Hematopoietic multipotent progenitor cell treated with erythropoietin and hydrocortisone succinate and interleukin-3 and kit ligand, for 4 days (in vitro differentiated cells): ENCODE measurements at places on chromosomes 6 and 20.

GRCh38 chr6:55443238-55444134, 116.2 kb downstream of the GFRAL start:
- no peak for DNase-seq

GRCh38 chr6:149093643-149094042, 223.9 kb upstream of the TAB2 start:
- DNase-seq = no peak

GRCh38 chr6:54722328-54722727, 124.2 kb upstream of the FAM83B start:
- DNase-seq = no peak

- DNase-seq = peak; percentile 78
Measured at GRCh38 chr6:25312703-25313102, 33.5 kb downstream of the CARMIL1 start.

DNA sequence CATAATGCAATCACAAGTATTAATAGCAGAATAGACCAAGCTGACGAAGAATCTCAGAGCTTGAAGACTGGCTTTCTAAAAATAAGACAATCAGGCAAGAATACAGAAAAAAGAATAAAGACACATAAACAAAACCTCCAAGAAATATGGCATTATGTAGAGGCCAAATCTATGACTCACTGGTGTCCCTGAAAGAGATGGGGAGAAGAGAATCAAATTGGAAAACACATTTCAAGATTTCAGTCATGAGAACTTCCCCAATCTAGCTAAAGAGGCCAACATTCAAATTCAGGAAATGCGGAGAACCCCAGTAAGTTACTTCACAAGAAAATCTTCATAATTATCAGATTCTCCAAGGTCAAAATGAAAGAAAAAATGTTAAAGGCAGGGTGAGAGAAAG, 69.0 kb upstream of the PDE7B start:
- no peak for DNase-seq

DNA sequence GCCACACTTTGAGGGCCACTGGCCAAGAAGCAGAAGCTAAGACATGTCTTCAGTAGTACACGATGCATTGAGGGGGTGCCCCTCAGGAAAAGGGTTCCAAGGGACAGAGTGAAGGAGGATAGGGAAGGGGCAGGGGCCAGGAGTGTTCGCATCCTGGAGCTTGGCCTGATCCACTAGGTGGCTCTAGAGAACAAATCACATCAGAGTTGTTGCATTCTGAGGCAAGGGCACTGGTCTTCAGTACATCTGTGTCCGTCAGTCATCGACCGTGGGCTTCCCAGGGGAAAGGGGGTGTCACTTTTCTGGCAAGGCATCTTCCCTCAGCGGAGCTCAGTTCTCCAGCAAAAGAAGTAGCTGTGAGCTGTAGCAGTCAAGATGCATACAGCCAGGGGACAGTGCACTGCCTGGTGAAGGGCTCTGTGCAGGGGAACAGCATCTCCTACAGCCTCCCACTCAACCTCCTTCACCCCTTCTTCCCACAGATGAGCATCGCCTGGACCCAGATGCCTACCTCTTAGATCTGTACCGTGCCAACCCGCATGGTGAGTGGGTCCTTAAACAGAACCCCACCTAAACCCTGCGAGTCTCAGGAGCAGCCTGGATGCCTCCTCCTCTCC, 47.8 kb downstream of the ARHGAP40 start:
- DNase-seq = peak; percentile 48

GRCh38 chr6:86856937-86857563, 80.3 kb upstream of the HTR1E start:
- peak; percentile 59 for DNase-seq

GRCh38 chr6:117018771-117019170, 141.7 kb downstream of the RFX6 start:
- DNase-seq = no peak

DNA sequence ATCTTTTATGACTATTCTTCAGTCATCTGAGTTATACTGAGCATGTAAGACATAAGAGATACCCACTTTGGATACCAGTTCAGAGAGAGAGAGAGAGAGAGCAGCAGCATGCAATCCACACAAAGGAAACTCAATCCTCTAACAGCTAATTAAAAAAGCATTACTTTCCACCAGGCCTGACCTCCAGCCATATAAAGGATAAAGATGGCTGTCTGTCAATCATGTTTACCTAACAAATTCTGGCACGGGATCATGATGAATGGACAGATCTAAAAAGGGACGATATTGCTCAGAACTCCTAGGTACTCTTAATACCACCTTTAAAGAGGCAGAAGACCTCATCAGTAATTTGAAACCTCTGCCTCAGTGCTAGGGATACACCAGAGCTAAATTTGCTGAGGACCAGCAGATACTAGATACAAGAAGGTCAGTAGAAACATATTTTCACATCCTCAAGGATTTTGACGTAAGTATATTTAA, 159.2 kb downstream of the RPS12 start:
- no peak for DNase-seq

DNA sequence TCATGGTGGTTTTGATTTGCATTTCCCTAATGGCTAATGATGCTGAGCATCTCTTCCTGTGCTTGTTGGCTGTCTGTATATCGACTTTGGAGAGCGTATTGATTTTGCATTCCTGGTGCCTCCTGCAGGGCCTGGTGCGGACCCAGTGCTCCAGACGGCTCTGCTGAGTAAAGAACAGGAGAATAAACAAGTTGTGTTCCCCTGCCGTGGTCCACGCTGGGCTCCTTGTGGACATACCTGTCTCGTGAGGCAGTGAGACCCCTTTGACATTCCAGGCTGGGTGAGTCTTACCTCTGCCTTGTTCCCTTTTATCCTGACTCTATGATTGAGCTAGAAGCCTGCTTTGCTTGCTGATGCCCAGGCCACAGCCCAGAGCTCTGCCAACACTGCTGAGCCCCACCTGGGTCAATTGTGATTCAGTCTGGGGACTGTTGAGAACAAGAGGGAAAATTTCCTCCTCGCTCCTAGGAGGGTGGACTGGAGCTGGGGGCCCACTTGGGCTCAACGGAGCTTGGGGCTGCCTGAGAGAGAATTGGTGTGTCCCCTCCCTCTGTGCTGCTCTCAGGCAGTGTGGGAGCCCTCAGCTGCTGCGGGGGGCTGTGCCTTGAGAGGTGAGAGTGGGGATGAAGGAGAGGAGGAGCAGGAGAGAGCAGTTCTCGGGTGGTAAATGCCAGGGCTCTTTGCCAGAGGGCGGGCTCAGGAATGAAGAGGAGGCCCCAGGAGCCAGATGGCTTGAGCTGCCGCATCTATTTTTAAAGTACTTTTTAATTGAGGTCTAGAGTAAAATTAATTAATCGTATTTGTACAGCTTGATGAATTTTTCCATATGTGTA, 43.7 kb upstream of the PMEPA1 start:
- no peak for DNase-seq

DNA sequence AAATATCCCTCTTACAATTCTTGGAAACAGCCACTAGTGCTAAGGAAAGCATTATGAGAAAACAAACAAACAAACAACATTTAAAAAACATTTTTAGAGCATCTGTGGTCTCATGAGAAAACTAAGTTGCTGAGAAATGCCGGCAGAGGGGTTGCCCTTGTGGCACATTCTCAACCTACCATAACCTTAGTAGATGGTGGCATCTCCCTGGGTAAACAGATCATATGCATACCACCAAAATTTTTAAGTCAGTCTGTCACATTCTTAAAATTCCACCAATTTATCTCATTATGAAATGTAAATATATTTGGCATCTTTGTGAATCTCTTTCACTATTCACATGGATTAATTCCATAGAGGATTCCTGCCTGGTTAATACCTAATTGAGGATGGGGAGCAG, 575.7 kb upstream of the MARCKS start:
- no peak for DNase-seq

- DNase-seq = no peak
Measured at GRCh38 chr6:56406276-56407269, 159.2 kb upstream of the COL21A1 start.

DNA sequence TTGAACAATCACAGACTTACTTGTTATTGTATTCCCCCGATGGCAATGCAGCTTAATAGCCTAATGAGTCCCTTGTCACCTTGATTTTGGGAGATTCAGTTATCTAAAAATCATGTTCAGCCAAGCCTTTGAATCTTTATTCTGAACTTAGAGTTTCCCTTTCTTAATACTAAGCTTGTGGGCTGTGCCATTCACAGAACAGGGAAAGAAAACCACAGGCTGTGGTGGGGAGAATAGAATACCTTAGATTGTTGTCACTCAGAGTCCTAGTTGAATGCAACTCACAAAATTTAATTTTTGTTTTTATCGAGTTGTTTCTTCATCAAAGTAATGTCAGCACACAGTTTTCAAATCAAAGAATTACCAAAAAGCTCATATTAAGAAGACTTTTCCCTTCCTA, 37.4 kb downstream of the RFPL4B start:
- no peak for DNase-seq

- no peak for DNase-seq
Measured at GRCh38 chr20:38294076-38294591, 9.8 kb upstream of the BPI start.

DNA sequence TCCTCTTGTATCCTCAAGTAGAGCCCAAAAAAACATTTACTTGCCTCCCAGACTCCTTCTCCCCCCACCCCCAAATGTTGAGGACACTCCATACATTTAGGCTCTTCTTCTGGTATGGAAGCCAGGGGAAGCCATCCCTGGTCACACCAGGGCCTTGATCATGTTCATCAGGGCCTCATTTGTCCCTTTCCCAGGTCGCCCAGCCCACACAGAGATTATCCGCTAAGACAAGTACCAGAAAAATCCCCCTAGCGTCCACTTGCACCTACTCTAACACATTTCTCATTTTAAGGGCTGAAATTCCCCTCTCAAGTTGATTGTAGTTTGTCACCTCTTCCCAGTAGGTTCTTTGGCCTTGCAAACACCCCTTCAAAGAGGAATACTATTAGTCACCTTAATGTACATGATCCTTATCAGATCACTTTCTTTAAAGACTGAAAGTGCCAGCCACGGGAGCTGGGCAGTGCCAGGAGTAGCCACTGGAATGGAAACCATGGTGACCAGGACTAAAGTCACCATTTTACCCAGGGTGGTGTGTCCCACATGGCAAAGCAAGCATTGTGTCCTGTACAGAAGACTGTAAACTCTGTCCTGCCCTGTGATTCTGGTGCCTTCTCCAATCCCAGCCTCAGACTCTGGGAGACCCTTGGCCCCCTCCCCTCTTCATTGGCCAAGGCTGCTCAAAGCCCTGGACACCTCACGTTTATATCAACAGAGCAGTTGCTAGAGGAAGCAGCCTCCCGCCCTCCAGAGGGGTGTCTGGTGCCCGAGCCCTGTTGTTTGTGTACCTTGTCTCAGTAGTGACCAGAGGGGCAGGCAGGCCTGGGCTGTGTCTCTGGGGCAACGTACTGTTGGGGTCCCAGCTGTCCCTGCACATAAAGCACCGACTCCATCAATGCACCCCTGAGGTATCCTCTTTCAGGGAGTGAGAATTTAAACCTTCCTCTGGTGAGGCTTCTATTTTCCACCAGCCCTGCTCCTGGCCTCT, 5.0 kb upstream of the APOBEC2 start:
- DNase-seq = no peak

- no peak for DNase-seq
Measured at GRCh38 chr6:11315743-11316437, 83.4 kb upstream of the NEDD9 start.

GRCh38 chr6:122747573-122747972, 31.9 kb upstream of the FABP7 start:
- DNase-seq = peak; percentile 82

DNA sequence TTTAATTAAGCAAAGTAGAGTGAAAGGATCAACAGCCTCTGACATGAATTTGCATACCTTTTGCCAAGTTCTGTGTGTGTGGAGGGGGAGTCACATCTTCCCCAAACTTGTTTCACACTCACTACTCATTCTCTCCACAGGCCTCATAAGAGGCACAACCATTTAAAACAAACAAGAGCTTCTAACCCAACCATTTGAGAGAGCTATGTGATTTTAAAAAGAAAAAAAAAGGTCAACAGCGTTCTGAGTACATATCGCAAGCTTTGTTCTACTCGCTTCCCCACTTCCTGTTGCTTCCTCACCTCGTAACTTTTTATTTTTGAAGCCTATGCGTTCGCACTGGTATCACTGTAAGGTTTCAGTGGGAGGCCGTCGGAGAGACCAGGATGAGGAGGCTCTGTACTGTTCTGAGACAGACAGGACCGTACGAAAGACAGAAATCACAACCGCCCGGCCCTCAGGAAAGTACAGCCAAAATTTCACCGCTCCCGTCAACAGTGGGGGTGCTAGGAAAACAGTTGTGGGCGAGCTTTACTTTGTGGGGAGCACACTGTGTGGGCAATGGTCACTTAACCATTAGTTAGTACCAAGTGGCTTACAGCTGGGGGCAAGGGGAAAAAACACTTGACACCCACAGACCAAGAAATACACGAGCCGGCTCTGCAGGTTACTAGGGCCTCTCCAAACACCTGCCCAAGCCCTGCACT, 61.3 kb downstream of the TRERF1 start:
- no peak for DNase-seq

GRCh38 chr6:2830183-2830582, 11.5 kb downstream of the SERPINB1 start:
- no peak for DNase-seq

GRCh38 chr6:142011775-142012174, 121.0 kb upstream of the GJE1 start:
- no peak for DNase-seq

GRCh38 chr6:160667639-160668481, 3.8 kb upstream of the LPA start:
- peak; percentile 41 for DNase-seq

- peak; percentile 81 for DNase-seq
Measured at GRCh38 chr6:147194652-147195411, 9.4 kb upstream of the STXBP5 start.

DNA sequence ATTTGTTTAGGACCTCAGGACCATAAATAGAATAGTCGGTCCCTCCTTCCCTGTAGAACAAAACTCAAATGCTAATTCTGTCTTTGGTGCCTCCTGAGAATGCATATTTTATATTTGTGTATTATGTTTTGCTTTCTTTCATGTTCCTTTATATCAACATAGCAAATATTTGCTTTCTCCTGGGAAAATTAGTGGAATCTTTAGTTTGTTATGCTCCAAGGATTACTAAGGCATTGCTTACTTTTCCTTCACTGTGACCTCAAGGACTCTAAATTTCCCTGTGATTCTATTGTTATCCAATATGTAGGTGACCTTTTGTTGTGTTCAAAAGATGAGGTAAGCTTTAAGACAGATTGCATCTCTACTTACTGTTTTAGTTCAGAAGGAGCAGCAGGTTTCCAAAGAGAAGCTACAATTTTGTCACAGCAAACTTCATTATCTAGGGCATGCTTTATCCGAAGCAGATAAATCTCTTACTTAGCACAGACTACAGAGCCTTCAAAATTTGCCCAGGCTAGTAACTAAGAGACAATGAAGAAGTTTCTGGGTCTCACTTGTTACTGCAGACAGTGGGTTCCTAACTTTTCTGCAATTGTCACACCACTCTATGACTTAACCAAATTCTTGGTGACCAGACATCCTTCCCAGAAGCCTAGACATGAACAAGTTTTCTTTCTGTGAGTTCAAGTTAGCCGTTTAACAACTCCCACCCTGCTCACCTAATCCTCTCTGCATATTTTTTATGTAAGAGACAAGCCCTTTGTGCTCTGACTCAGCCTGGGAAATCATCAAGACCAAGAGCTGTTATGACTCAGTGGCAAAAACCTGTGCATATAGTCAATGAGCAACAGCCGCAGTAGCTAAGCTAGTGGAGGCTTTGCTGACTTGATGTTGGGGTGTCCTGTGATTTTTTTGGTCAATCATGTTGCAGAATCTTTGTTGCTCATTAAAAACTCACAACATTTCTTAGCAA, 378.8 kb downstream of the QKI start:
- no peak for DNase-seq

GRCh38 chr20:46619445-46619844, 31.8 kb downstream of the SLC13A3 start:
- no peak for DNase-seq
